ENCODE measurements at places on chromosomes 5 and 9.

GRCh38 chr5:144427866-144428265, 257.2 kb downstream of the KCTD16 start:
- no peak for DNase-seq

DNA sequence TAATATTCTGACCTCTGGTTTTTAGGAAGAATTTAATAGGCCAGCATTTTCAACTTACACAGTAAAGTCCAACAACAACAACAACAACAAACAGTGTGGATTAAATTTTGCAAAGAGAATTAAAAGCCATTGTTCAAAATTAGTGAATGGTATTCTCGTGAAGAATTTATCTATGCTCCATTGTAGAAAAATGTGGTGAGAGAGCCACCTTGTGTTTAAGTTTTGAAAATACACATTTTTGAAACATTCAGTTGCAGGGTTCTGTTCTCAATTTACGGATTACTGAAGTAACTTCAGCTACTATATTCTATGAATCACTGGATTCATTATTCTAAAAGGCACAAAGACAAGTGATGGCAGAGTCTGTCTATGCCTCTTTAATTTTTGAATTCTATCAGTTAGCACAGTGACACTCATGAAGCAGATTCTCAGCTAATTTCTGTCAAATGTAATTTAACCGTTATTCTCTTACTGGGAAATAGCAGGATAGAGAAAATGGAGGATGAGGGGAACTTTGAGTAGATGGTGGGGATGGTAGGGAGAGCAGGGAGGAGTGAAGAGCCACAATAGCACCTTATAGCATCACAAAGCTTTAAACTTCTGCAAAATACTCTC, 11.0 kb downstream of the CCDC152 start:
- no peak for DNase-seq

DNA sequence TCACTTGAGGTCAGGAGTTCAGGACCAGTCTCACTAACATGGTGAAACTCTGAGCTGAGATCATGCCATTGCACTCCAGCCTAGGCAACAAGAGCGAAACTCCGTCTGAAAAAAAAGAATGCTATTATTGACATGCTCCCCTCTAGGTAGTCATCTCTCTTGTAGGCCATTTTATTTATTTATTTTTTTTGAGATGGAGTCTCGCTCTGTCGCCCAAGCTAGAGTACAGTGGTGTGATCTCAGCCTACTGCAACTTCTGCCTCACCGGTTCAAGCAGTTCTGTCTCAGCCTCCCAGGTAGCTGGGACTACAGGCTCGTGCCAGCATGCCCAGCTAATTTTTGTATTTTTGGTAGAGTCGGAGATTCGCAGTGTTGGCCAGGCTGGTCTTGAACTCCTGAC, 20.6 kb upstream of the NIM1K start:
- DNase-seq = no peak

DNA sequence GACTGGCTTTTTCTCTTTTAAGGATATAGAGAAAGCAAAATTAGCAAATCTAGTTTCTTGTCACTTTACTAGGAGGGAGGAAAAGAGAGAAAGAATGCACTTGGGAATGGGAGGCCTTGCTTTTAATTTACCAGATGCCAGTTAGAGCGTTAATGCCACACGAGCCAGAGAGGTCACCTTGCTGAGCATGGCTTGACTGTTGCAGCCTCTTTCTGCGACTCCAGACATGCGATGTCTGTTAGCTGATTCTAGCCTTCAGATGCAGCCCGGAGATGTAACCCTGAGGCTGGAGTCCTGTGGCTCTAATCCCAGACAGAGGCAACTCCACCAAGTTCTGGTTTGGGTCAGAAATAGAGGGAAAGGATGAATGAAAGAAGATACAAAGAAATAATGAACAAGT, 152.5 kb downstream of the TRIO start:
- no peak for DNase-seq

- no peak for DNase-seq
Observed at GRCh38 chr9:134217431-134218210, 53.3 kb upstream of the RNU6ATAC start.

GRCh38 chr5:68251386-68251785, 35.8 kb downstream of the PIK3R1 start:
- DNase-seq = no peak

- peak; percentile 22 for DNase-seq
Observed at GRCh38 chr5:96752341-96753016, 55.3 kb downstream of the ERAP1 start.

DNA sequence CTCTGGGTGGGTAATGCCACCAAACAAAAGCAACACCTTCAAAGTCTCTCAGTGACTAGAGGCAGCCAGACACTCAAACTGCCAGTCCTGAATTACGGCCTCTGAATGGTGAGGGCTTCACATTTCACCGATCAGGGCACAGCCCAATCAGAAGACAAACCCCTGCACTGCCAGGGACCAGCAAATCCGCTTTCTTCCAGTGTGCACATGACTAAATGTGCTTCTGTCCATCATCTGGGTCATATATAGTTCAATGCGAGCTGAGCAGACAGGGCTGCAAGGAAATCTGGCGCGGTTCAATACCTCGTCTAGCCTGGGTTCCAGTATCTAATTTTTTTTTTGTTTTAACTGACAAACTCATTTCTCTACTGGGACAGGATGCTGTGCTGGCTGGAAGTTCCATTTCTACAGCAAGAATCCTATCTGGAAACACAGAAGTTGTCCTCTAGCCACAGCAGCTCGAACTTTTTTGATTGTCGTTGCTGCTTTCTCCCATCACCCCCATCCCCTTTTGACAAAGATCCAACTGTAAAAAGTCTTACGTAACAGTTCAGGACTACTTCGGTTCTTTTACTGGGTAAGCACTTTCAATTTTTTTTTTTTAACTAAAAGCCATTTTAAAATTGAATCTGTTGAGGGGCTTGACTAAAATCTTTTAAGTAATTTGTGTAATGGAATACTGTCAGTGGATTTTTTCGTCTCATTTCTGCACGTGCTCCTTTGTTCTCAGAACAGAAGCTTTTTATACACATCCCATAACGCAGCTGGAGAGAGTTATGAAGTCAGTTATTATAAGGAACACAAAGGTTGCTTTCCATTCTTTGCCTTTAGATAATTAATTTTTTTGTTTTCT, 112.7 kb downstream of the NR6A1 start:
- DNase-seq = peak; percentile 71

DNA sequence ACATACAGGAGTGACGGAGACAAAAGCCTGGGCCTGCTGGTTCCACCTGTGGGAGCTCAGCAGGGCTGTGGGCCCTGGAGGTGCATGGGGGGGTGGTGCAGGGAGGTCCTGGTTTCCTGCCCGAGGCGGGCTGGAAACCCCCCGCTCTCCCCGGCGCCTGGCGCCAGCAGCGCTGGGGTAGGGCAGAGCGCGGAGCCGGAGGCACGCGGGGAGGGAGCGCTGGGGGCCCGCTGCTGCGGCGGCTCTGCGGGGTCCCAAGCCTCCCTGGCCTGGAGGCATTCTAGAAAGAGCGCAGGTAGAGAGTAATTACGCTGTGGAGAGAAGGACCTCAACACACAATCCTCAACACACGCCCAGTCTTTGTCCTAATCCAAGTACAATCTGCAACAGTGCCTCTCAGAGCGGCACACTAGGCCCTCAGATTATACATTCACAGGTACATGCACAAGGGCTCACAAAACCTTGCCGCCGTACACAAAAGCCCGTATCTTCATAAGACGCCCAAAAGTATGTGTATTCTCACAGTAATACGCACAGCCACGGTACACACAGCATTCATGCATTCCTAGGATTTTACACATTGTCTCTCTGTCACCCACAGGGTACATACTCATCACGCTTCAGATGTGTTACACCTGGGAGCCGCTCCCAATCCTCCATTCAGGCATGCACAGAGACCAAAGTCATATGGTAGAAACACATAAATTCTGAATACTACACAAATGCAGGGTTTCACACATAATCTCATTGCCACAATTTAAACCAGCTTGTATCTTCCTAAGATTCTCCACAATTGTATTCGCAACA, 2.1 kb upstream of the HAND1 start:
- DNase-seq = no peak

DNA sequence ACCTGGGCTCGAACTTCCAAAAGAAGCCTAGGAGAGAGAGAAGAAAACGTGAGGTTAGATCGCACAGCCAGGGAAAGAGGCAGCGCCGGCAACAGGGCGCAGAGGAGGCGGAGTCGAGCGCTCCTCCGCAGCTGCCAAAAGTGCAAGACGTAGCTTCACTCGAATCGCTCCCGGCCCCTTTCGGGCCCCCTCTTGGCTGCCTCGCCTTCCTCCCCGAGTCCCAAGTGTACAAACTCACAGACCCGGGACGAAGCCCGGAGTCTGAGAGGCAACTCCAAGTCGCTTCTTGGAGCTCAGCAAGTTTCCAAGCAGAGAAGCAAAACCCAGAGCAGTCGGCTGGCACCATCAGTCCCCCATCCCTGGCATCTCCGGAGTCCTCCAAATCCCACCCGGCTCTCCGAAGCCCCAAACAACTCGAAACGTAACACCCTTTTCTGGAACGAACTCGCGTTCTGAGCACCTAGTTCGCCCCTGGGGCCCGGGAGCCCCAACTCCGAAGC, 1.2 kb downstream of the MIER3 start:
- peak; percentile 46 for DNase-seq

DNA sequence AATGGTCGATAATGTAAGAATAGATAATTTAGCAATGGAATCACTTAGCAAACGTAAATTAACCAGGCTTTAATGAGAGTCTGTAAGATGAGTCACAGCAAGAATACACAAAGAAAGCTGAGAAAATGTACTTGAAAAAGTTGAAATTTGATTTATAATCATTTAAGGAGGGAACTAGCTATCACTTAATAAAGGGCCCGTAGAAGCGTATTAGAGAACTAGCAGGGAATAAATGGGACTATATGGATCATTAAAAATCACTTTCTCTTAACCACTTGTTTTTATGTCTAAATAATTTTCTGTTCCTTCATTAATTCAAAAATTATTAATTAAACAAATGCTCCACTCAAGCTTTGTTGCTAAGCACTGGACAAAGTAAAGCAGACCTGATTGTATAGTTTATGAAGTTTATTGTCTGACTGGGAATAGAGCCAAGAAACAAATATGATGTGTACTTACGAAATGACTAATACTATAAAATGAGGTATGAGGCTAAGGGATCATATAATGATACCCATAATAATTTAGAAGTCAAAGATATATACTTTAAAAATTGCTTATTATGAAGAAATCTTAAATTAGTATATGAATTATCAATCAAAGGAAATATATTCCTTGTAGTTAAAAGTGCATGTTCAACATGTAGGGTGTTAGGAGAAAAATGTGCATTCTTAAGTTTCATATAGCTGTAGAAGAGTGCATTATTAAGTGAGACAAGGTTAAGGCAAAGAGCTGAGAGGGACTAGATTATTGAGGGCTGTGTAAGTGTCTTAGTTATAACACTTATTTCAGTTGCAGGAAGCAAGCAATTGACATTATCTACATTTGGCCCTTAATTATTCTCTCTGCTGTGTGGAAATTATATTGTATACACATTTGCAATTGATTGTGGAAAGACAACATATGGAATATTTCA, 196.8 kb downstream of the PRDM9 start:
- no peak for DNase-seq
